SJCRH30 (cell line): ENCODE measurements at places on chromosomes 11 and 22.

- peak; percentile 67 for DNase-seq
Measured at GRCh38 chr11:120344302-120345004, 8.2 kb downstream of the ARHGEF12 start.

GRCh38 chr22:24086310-24086709 is 75.2 kb downstream of the CABIN1 start:
- no peak for DNase-seq

DNA sequence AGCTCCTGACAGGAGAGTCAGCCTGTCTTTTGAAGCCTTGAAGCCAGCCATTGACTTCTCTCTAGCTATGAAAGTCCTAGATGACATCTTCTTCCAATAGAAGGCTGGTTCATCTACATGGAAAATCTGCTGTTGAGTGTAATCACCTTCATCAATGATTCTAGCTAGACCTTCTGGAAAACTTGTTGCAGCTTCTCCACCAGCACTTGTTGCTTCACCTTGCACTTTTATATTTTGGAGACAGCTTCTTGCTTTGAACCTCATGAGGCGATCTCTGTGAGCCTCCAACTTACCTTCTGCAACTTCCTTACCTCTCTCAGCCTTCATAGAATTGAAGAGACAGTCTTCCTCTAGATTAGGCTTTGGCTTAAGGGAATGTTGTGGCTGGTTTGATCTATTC is 58.3 kb downstream of the MYO7A start:
- no peak for DNase-seq

- DNase-seq, result no peak
Measured at GRCh38 chr11:73322382-73323306, 14.6 kb downstream of the ARHGEF17 start.

DNA sequence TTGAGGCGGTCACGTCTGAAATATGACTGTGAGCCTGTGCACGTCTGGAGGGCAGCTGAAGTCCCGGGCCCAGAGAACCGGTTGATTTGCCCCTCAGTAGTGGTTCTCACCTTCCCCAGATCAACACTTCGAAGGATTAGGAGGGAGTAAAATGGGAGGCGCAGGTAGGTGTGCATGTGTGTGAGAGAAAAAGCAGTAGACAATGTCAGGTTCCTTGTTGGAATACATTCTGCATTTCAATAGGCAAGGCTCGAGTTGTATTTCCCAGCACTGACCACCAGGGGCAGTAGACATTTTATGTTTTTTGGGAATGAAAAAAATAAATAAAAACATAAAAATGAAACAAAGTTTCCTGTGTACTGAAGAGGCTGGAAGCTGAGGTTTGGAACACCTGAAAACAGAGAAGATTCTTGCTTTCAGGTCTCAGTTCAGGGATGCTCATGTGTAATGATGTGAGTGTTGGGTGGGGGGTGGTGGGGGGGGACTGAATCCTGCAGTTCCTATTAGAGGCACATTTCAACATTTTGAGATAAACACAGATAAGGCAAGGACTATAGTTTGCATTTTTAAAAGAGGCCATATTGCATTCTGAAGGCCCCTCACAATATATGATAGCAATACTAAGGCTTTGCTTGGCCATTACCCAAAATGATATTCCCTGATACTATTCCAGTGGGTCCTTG is 333.9 kb downstream of the CADM1 start:
- no peak for DNase-seq

DNA sequence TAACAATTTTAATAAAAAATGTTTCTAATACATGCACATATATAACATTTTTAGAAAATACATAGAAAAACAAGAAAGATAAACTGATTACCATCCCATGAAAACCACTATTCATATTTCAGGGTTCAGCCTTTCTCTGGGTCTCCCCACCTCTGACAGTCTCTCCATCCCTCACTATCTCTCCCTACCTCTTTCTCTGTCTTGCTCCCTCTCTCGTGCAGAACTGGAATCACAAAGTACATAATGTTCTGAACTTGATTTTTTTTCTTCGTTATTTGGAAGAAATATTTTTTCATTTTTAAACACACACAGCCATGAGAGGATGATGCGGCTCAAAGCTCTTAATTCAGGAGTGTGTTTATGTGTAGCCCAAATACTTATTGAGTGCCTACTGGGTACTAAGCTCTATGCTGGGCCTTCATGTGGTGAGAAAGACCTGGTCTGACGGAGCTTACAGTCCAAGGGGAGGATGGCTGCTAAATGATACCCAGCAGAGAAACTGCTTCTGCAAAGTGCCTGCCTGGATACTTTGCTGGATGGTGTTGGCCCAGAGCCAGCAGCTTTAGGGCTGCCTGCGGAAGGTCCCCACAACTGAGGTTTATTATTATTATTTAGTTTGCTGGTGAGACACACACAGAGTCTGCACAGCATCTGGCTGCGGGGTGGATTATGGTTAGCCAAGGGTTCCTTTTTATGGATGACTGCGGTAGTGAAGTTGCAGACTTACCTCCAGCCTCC is 42.6 kb downstream of the SC5D start:
- DNase-seq, result no peak

DNA sequence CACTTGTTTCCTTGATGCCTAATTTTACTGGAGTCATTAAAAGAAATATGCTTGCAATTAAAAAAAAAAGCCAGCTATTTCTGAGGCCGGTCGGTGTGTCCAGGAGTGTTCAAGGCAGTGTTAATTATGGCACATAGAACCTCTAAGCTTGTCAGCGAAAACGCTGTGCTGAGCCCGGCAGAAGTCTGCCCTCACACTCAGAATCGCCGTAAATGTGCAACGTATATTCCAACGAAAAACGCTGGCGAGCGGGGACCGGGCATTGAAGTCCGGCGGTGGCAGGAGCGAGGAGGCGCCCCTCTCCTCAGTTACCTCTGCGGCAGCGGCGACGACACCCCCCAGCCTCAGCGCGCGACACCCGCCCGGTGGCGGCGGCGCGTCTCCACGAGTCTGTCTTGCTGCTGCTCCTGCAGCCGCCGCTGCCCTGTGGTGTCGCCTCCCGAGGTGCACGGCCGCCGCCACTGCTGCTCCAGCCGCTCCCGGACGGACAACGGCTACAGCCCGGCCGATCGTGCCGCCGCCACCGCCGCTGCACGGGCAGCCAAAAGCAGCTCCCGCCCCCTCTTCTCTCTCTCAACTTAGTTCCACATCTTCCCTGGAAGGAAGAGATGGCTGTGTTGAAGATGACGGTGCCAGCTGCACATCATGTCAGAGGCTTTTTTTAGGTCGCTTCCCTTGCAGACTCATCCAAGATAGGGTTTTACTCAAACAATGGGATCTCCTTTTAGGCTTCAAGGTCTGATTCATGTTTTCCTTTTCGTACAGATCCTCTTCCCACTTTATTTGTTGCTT is 56.0 kb downstream of the JAM3 start:
- no peak for DNase-seq

DNA sequence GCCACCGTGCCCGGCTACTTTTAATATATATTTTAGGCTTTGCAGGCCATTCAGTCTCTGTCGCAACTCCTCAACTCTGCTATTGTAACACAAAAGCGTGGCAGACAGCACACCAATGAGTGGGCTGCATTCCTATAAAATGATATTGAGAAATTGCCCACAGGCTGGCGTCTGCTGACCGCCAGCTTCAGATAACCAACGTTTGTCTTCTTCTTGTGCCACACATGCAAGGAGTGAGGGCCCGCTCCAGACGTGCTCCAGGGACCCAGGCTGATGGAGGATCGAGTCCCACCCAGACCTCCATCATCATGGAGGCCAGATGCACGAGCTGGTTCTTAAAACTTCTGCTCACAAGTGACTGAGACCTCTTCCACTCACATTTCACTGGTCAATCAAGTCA is 35.4 kb upstream of the LINC01488 start:
- DNase-seq, result no peak

DNA sequence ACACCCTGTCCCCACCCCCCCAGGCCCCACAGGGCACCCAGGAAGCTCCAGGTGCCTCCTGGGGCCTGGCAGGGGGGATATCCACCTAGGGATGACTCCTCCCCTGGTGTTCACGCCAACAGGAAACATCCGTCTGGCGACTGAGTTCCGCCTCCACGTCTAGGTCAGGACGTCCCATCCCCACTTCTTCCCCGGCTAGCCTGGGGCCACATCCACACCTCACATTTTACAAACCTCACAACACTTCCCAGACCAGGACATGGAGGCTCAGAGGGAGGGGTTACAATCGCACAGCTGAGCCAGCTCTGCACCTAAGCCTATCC is 21.0 kb downstream of the MAFF start:
- DNase-seq, result no peak

DNA sequence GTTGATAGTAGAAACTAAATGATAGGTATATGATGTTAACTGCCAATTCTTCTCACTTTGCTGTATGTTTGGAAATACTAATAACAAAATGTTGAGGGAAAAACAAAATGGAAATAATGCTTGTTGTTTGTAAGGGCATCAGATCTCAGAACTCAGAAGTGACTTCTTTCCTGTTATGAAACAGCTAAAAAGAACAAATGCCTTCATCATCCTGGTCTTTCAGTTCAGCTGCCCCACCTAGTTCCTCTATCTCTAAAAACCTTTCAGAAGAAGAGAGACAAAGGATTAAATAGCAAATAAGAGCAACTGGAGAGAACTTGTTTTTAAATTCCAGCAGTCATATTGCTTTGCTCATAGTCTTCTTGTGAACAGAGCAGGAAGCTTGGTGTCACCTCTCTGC is 345.3 kb upstream of the NCAM1 start:
- no peak for DNase-seq

GRCh38 chr11:3002871-3003270 is 10.7 kb upstream of the NAP1L4 start:
- DNase-seq, result no peak

DNA sequence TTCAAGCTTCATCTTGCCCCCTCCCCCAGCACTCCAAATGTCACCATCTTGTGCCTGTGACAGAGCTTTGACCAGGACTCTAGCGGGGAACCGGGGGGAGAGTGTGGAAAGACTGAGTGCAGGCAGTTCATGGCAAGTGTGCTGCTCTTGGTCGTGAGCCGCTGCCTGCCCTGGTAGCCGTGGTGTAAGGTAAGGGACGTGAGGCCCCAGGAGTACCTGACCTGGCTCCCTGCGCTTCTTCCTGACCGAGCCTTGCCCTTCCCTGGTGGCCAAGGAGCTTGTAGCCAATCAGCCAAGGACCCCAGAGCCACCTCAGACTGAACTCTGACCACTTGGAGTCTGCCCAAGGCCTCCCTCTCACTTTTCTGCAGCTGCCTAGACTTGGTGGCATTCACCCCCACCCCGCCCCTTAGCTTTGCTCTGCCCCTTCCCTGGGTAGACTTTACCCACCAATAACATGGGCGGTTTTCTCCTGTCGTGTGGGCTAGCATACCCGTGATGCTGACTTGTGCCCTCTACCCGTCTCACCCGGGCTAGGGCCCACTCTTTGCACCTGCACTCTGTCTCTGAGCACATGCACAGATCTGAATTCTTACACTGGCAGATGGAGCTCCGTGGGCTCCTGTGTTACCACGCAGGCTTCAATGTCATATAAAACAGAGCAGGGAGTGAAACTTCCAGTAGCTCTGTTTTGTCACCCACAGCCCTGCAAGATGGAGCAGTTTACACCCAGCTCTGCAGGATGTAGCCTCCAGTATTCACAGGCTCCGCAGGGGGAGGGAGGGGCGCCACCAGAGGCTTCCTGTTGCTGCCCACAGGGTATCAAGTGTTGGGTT is 1.5 kb downstream of the DGKZ start:
- DNase-seq, result no peak

- no peak for DNase-seq
Measured at GRCh38 chr11:21987261-21987660, 205.6 kb upstream of the ANO5 start.

DNA sequence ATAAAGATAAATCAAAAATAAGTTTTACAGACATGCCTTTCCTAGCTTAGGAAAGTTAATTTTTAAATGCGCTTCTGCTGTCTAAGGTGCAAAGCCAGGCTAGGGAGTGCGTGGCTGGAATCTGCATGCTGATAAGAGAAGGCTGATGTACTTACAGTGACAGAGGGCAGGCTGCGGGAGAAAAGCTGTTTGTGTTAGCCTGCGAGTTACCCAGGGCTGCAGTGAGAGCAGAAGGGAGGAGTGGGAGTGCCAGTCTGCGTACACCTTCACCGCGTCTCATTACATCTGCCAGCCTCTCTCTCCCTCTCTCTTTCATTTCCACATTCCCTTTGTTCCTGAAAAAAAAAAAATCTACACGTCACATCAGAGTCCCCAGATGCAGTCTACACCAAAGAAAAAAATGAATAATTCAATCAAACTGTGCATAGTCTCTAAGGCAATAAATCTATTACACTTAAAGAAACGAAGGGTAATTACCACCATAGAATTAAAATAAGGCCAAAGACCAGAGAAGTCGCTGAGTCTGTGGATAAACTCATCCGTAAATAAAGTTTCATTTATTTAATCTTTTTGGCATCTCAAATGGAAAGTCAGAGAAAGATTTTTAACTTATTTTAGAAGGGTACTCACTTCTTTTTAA is 126.4 kb upstream of the C11orf58 start:
- DNase-seq, result no peak

GRCh38 chr11:17347676-17348075 is 3.9 kb upstream of the NCR3LG1 start:
- DNase-seq, result no peak

DNA sequence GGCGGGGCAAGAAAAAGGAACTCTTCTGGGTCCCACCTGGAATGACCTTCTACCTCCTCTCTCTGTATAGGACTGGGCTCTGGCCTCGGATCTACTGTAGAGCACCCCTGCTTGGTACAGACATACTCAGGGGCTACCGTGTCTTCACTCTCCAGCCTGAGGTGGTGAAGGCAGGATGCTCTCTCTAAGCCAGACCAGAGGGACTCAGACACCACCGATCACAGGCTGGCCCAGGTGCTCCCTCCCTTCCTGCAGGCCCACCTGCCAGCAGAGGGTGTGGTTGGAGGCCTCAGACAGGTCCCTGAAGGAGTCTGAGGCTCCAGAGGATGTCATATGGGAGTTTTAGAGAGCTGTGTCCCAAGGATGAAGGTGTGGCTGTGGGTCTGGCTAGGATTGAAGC is 4.1 kb downstream of the NHERF4 start:
- DNase-seq, result no peak
